ENCODE measurements at places on chromosomes 5 and 9.
A peak's percentile ranks its signal among the peaks of the same experiment; 100 is the strongest.

DNA sequence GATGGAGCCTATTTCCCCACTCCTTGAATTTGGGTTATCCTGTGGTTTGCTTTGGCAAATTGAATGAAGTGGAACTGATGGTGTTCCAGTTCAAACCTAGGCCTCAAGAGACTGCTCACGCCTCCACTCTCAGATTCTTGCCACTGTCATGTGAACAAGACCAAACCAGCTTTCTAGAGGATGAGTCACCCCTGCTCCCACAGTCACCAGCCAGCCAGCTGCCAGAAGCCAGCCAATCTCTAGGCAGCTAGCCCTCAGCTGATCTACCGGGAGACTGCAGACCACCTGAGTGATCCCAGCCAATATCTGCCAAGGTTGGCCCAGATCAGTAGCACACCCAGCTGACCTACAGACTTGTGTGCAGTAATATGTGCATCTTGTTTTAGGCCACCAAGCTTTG, 300.6 kb downstream of the TMEM38B start:
- DNase-seq, result peak; percentile 66

GRCh38 chr5:178137991-178138390, 7.2 kb downstream of the RMND5B start:
- DNase-seq, result no peak

DNA sequence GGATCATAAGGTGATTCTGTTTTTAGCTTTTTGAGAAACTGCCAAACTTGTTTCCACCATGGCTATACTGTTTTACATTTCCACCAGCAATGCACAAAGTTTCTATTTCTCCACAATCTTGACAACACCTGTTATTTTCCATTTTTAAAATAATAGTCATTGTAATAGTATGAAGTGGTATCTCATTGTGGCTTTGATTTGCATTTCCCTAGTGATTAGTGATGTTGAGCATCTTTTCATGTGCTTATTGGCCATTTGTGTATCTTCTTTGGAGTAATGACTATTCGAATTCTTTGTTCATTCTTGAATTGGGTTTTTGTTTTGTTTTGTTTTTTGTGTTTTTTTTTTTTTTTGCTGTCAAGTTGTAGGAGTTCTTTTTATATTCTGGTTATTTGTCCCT, 4.9 kb downstream of the GARNL3 start:
- DNase-seq, result no peak

GRCh38 chr9:121956808-121957207, 136.3 kb downstream of the TTLL11 start:
- no peak for DNase-seq

DNA sequence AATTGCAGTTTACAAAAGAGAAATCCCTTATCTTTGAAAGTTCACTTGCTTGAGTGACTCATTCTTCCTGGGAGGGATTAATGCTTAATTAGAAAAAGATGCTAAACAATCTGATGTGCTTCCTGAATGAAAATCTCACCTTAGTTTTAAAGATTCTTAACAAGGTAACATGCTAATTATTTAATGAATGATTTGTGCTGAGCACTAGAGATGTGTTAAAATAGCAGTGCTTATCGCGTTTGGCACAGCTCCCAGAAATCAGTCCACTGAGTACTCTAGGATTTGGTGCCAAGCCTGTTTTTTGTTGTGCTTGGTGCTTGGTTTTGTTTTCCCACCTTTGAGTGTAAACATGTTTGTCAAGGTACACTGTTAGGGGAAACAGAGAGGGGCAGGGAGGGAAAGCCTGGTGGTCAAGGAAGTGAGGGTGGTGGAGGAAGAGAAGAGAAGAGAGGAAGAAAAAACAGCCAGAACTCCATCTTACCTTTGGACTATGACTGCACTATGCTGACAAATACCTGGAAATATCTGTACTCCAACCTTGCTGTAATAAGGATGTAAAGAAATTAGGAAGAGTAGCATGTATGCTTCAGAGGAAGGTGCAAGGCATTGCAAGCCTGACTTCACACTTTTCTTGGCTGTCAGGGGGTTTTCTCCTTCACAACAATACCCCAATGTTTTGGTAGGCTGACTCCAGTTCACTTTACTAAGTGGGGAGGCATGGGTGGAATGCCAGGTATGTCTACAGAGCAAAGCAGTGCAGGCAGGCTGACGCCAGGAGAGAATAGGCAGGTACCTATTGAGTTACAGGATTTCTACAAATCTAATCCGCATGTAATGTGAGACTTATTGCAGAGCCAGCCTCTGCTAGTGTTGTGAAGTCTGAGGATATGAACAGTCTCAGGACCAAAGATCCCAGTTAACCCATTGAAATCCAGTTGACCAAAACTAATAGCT, 157.2 kb upstream of the ISL1 start:
- DNase-seq, result peak; percentile 97

DNA sequence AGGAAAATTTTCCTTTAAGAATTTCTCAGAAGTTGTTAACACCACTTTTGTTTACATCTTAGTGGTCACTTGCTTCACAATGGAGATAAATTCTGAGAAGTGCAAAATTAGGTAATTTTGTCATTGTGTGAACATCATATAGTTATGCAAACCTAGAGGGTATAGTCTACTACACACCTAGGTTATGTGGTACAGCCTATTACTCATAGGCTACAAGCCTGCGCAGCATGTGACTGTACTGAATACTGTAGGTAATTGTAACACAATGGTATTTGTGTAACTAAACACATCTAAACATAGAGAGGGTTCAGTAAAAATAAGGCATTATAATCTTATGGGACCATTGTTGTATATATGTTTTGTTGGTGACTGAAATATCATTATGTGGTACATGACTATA, 388.7 kb upstream of the POU5F2 start:
- DNase-seq, result no peak

DNA sequence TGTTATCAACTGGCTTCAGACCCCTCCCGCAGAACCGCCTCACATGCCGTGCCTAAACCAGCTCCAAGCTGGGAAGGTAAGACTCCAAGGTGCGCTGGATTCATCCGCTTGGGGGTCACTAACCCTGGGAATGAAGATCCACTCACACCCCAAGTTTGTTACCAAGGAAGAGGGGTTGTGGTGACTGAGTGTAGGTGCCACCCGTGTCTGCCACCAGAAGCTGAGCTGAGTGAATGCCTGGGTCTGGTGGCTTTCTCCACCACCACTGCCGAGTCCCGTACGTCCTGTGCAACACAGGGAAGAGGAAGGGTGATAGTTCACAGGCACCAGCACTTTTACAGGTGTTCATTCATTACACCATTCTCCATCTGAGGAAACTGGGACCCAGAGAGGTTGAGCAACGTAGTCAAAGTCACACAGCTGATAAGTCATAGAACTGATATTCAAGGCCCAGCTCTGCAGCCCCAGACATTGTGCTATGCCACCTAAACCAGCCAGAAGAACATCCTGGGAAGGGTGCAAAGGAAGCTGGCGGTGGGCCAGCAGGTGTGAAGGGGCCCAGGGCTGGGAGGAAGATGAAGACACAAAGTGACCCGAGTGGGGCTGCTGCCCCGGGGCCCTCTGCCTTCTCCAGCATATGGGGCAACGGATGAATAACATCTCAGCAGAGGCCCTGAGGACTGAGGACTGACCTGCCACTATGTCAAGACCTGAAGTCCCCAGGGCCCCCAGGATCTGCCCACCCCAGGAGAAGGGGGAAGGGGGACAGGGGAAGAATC, 70.9 kb upstream of the PPP1R26 start:
- DNase-seq, result no peak

- no peak for DNase-seq
These were observed 51.2 kb upstream of the TESK1 start for GRCh38 chr9:35553670-35554543.

GRCh38 chr9:21096172-21096900, 18.6 kb upstream of the IFNB1 start:
- no peak for DNase-seq

GRCh38 chr9:27590651-27591050, 17.4 kb upstream of the C9orf72 start:
- no peak for DNase-seq

DNA sequence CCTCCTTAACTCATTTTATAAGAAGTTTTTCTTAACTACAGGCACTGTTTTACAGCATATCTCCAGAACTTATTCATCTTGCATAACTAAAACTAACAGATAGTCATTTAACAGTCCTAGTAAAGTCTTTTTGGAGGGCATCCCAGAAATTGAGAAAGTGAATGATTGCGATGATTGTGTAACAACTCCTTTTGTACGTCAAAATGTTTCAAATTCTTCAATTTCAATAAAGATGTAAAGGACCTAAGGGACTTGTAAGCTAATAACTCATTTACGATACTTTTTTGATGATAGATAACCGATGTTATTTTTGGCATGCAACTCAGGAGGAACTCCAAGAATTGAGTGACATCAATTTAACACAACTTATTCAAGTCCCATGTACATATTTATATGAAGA, 42.7 kb downstream of the SVEP1 start:
- no peak for DNase-seq

DNA sequence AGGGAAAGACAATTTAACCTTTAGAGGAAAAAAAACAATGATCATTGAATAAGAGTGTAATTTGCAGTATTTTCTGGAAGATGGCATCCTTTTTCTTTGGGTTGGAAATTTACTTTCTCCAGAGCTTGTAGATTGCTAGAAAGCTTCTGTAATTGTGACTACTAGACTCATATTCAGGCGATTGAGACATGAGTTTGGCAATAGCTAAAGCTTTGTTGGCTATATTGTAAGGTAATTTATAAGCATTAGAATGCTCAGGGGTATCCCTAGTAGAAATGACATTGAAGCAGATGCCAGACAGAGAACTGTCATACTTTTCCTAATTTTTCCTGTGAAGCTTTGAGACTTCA, 115.3 kb downstream of the UNC13B start:
- DNase-seq, result no peak

DNA sequence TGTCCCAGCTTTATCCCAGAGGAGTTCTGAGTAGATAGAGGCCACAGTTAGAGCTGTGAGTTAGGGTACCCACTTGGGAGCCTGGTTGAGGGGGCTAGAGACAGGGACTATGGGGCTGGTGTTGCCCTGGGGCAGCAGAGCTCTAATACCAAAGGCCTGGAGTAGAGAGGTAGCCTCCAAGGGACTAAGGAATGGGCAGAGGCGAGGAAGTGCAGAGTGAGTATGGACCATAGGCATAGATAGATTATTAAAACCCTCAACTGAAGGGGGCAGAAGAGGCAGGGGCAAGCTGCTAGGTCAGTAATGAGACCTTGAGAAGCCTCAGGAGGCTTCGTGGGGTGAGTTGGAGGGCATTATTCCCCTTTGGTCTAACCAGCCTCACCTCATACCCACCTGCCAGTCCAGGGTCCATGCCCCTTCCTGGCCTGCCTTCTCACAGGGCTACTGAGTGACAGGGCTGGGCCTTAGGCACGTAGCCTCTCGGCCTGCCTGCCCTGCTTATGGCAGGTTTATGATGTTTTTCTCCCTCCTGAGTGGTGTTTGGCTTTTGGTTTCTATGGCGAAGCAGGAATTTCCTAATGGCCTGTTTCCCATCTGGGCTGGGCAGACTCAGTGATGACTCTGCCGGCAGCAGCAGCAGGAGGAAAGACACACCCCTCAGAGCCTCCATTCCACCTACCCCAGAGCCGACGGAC, 8.0 kb downstream of the PDLIM4 start:
- no peak for DNase-seq

- DNase-seq, result no peak
These were observed 3.5 kb downstream of the LHX2 start for GRCh38 chr9:124014956-124015660.
